ENCODE measurements at places on chromosomes 13 and 19.

GRCh38 chr13:36000028-36000427, 131.2 kb downstream of the DCLK1 start:
- no peak for DNase-seq

DNA sequence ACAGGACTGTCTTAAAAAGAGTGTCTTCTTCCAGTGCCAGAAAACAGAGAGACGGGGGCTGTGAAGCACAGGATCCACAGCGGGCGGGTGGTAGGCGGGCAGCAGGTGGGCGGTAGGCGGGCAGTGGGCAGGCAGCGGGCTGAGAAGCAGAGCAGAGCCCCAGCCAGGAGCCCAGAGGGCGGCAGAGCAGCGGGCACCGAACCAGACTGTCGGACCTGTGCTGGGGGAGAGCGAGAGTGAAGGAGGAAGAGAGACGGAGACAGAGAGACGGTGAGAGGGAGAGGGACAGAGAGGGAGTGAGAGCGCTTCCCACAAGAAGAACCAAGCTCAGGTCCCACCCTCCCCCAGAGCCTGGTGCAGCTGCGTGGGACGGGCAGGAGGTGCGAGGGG, 30.3 kb downstream of the RASA3 start:
- no peak for DNase-seq

DNA sequence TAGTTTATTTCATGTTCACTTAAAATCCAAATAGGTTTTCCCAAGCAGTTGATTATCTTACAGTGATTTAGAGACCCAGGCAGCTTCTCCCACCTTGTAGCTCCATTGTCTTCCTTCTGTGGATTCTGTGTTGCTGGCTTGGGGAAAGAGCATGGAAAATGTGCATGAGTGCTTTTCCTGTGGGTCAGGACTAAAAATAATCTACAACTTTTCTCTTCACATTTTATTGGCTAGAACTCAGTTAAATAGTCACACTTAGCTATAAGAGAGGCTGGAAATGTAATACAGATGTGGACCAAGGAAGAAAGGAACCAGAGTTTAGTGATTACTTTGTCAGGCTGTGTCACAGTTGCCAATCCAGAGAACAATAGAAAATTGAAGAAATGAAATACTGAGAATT, 198.8 kb downstream of the NBEA start:
- DNase-seq = peak; percentile 64

GRCh38 chr19:46901701-46902401, 41.1 kb downstream of the ARHGAP35 start:
- no peak for DNase-seq

DNA sequence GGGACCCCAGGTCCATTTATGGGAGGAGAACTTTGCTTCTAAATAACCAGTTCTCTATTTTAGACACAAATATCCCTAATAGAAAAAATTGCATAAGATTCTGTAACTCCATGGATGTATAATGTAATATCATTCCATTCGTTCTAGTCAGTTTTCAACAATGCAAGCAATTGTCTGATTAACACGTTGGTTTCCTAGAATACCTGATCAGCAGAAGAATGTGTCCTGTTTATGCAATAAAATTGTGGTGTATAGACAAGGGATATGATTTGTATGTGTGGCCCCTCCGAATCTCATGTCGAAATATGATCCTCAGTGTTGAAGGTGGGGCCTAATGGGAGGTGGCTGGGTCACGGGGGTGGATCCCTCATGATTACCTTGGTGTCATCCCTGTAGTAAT, 62.1 kb downstream of the RUBCNL start:
- no peak for DNase-seq

GRCh38 chr19:984165-984967, at the start of gene WDR18:
Gene WDR18 (plus strand): TSS chr19:984345. CDS start chr19:984354, 9 bp downstream.
- DNase-seq = peak; percentile 59

DNA sequence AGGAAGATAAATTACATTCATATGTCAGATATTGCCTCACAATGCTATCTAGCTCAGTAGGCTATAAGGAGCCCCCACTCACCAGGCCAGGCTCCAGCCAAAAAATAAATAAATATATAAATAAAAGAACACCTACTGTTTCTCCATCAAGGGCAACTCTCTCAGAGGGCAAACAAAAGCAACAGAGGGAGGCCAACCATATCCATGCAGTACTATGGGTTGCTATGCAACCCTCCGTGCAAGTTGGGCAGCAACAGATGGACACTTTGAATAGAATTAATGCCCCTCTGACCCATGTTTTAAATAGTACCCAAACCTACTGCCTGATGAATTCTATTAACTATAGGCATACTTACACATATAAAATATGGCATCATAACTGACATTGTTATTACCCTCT, 279.8 kb upstream of the EDNRB start:
- DNase-seq = no peak

DNA sequence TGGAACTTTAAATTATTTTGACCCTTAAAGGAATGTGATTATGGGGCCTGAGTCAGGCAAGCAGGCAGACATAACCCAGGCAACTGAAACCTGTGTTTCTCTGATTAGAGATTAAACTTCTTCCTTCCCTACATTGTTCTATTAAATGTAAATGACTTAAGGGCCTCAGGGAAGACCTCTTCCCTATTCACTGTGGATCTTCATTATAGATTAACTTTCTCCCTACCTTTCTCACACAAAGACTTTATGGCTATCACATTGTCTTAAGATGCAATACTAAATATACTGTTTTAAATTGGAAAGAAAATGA, 8.8 kb upstream of the METTL21C start:
- DNase-seq = no peak

DNA sequence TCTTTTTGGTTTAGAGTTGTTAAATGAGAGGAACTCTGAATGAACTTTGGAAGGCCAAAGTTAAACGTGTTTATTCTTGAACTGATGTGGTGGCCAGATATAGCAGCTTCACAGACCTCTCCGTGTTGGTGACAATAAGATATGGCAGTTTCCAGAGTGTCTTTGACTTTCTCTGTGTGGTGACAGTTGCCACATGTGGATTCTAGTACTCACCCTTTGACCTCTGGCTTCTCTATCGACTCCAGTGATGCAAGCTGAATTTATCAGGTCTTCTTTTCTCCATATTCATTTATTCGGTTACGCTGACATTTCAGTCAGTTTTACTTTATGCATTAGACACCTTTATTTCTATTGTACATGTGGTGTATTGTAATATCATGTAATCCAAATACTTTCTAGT, 1469.5 kb downstream of the SLITRK1 start:
- DNase-seq = no peak

DNA sequence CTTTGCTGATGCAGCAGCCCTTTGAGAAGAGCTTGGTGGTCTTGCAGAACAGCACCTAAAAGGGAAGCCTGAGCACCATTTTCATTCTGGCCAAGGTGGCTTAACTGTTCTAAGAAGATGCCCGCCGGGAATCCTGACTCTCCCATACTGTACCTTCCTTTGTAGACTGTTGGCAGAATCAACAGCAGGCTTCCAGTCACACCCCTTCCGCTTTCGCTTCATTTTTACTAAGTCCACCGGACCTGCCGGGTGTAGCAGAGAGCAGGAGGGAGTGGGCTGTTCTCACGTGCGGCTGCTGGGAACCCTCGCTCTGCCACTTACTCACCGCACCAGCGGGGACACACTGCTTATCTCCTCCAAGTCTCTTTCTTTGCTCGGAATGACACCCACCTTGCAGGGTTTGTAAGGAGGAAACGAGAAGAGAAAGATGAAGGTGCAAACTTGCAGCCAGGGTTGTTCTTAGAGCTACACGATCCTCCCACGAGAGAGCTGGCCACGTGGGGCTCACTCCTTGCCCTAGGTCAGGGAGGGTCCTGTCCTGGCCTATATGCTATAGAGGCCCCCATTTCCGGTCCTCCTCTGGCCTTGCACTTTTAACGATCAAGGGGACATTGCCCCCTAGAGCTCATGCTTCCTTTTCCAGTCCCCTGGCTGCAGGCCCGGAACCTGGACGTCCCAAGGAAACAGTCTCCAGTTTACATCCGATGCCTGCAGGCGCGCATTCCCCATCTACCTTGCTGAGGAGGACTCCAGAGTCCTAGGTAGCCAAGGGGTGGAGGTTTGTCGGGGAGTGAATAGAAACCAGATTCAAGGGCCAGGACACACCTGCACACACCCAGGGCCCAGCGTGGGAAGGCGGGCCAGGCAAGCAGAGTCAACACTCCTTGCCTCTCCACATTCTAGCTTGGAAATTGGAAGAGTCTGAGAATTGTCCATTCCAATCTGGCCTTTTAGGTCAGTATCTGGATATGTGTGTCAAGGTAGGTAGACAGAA, 453.6 kb downstream of the IRS2 start:
- no peak for DNase-seq

- DNase-seq = no peak
Measured at GRCh38 chr13:95968906-95969305, 84.3 kb downstream of the UGGT2 start.

DNA sequence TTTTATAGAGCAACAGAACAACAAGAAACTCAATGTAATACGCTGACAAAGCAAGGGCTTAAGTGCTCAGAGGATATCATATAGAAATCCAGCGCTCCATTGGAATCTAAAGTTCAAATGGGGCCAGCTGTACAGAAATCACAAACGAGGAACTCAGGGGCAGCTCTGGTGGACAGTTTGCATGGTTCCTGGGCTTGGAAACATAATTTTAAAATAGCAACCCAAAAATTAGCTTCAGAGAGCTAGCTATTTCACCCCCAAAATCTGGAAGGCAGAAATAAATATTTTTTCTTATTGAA, 19.2 kb upstream of the LATS2 start:
- DNase-seq = no peak

GRCh38 chr13:46595885-46596275, 42.9 kb downstream of the LRCH1 start:
- DNase-seq = no peak

GRCh38 chr13:97228850-97229521, 6.9 kb downstream of the MBNL2 start:
- DNase-seq = no peak

- no peak for DNase-seq
Measured at GRCh38 chr19:35045667-35046300, 4.3 kb downstream of the HPN start.

DNA sequence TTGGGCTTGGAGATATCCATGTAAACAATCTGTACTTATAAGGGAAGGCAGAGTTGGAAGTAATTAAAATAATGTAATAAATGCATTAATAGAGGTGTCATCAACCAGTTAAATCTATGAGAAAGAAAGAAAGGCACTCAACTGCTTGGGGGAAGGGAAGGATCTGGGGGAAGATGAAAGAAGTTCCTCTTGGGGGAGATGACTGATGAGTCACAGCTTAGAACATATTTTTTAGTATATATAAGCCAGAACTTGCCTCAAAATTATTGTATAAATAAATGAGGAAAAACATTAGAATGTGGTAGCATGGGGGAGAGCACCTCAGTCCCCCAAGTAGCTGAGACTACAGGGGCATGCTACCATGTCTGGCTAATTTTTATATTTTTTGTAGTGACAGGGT, 205.8 kb downstream of the GGACT start:
- DNase-seq = no peak

DNA sequence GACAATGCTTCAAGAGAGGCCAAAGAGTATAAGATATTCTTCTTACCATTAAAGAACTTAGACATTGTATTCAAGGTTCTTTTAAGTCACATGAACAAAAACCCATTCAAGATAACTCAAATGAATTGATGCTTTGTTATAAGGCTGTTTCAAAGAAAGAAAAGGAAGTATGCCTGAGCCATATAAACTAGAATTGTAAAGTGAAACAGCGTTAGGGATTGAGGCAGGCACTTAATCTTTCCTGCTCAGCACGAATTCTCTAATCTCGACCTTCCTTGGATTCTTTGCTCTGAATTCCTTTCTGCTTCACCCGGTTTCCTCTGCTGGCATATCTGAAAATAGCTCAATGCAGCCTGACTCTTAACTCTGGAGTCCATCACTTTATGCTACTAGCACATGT, 595.4 kb downstream of the DIAPH3 start:
- DNase-seq = no peak

DNA sequence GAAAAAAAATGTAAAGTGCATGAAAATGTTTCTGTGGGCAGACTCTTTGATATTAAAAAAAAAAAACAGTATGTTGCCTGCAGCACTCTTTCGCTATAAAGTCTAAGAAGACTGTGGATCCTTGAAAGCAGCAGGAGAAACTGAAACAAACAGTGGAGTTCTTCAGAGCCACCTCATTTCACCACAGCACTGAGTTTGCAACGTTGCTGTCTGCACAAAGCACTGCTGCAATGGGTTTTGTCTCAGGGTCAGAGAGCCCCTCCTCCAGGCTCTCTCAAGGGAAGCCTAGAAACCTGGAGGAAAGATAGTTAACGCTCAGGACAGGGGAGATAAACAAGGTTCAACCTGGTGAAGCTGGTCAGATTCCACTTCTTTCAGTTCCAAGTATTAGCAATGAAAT, 248.7 kb downstream of the EFNB2 start:
- no peak for DNase-seq

- DNase-seq = no peak
Measured at GRCh38 chr19:7230826-7231225, 63.4 kb downstream of the INSR start.

GRCh38 chr19:39237200-39238184, 7.3 kb downstream of the IFNL3 start:
- DNase-seq = no peak

DNA sequence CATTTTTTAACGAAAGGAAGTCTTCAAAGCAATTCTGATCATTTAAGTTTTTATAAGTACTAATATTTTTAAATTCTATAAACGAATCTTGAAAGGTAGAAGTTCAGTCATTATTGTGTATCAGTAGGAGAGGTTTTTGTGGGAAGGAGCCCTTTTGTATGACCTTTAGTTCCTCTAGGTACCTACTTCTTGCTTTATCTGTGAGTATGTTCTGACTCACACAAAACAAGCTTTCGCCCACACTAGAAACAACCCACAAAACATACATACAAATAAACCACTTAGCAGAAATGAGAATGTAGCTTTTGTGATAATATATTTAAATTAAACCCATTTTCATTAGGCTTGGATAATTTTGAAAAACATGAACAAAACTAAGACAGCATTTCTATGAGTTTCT, 27.8 kb downstream of the ERCC5 start:
- no peak for DNase-seq

- DNase-seq = no peak
Measured at GRCh38 chr13:113939944-113940297, 34.0 kb downstream of the C13orf46 start.

DNA sequence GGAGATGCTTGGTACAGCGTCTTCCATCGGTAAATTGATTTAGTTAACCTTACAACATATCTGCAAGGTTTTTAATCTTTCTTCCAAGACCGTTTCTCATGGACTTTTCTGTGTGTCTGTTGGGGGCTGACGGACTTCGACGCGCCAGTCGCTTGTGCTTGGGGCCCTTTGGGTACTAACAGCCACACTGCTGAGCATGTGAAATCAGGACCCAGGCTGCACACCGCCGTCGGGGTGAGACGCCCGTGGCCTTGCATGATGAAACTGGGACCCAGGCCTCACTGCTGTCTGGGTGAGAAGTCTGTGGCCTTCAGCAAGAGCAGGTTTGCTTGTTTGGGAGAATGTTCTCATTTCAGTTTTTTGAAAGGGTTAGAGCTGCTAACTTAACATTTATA, 9.8 kb downstream of the ATP4B start:
- no peak for DNase-seq
